ENCODE measurements at places on chromosomes 4 and X.

- no peak for DNase-seq
Measured at GRCh38 chr4:2816401-2816954, 23.6 kb downstream of the SH3BP2 start.

- no peak for DNase-seq
Measured at GRCh38 chr4:87209182-87209581, 11.2 kb downstream of the KLHL8 start.

GRCh38 chrX:17581641-17582040 is 155.7 kb upstream of the SCML1 start:
- DNase-seq = no peak

GRCh38 chr4:112818594-112818965 is 181.6 kb downstream of the LARP7 start:
- DNase-seq = no peak

DNA sequence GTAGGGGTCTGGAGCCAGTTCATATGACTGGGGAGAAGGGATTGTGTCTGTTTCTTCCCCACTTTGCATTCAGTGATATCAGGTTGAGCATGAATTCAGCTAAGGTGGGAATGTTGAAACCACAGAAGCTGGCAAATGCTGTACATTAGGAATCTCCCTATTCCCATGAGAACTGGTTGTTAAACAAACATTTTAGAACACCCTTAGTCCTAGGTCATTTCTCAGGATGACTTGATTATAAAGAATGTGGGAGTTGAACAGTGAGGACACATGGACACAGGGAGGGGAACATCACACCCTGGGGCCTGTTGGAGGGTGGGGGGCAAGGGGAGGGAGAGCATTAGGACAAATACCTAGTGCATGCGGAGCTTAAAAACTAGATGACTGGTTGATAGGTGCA is 62.6 kb upstream of the LIMCH1 start:
- DNase-seq = no peak

DNA sequence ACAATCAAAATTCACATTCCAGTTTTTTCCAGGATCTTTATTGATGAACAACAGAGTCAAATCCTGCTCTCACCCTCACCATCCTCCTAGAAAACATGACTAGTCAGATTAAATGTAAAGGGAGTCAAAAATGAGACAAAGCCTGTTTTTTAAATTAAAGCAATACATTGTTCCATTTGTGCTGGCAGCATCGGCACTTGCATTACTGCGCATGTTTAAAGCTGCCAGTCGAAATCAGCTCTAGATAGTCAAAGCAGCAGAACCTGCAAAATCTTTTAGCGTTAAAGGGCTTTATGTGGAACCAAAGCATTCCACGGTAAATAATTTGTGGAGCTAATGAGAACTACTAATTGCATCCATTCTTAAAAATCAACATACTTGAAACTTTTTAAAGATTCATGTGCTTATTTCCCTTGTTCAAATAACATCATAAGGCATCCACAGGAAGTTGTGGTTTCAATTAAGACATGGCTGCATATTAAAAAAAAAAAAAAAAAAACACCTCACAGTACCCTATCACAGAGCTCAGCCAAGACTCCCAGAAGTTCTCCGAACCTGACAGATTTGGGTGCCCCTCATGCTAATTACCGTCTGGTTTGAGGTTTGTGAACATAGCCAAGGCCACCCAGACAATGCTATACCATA is 82.2 kb downstream of the SH3KBP1 start:
- DNase-seq = no peak
